NCI-H2107 (cell line): ENCODE measurements at places on chromosomes 5 and 9.

DNA sequence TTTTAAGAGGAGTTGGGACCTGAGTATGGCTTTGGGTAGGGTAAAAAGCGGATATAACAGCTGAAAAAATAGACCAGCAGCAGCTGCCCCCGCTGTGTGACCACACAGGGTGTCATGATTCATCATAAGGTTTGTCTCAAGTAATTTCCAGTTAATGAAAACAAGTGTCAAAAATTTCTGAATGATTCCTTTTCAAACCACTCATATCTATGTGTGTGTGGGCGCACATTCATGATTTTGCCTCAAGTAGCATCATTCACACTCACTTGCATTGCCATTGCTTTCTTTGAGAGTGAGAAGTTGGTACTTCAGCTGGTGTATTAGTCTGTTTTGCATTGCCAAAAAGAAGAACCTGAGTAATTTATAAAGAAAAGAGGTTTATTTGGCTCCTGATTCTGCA, 12.1 kb upstream of the TNFAIP8 start:
- no peak for DNase-seq

DNA sequence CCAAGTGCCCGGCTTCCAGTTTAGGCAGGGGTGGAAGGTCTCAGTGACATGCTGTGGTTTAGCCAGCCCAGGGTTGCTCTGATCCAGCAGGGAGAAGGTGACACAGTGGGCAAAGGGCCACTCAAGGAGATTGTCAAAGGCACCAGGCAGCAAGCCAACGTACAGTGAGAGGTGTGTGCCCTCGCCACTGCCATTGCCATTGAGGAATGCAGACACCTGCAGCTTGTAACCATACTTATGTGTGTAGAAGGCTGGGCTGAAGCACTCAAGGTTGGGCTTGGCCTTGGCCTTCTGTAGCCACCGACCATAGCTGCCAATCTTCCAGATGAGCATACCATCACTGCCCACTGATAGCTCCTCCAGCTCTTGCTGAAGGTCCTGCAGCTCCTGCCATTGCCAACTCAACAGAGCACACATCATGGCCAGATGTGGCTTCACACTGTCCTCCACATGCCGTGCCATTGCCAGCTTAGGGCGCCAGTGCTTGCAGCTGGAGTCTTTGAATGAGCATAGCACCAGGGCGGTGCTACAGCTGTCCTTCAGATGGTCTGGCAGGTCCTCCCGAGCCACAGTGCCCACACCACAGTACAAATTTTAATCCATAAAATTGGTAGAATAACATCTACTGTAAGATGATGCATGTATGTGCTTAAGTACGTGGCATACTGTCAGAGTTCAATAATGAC, 59.7 kb upstream of the HMHB1 start:
- no peak for DNase-seq

- no peak for DNase-seq
These were observed 16.9 kb downstream of the CAMSAP1 start for GRCh38 chr9:135890190-135891026.

DNA sequence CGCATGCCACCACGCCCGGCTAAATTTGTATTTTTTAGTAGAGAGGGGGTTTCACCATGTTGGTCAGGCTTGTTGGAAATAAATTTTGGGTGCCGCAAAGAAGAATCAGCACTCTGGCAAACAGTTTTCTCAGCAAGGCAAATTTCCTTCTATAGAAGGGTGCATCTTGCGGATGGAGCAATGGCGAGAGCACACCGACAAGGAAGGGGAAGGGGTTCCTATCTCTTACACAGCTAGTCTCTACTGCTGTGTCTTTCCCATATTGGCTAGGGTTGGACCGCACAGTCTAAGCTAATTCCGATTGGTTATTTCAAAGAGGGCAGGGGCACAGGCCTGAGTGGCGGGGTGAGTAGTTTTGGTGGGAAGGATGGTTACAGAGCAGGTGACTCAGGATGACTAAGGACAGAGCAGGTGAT, 707 bp downstream of the GTF3C5 start:
- DNase-seq = no peak

- no peak for DNase-seq
These were observed 55.4 kb upstream of the GARNL3 start for GRCh38 chr9:127209220-127209619.

- no peak for DNase-seq
These were observed 212.1 kb upstream of the NUDT12 start for GRCh38 chr5:103774721-103775120.

- DNase-seq = no peak
These were observed 40.7 kb upstream of the HSD17B3 start for GRCh38 chr9:96342571-96343245.
